ENCODE measurements at places on chromosomes 6 and 20.

GRCh38 chr20:43161716-43162115, 28.0 kb downstream of the PTPRT start:
- DNase-seq = no peak

GRCh38 chr6:38730140-38730862, 15.2 kb downstream of the DNAH8 start:
- DNase-seq = no peak

- DNase-seq = no peak
These were observed 2.1 kb downstream of the B3GAT2 start for GRCh38 chr6:70954750-70955149.

DNA sequence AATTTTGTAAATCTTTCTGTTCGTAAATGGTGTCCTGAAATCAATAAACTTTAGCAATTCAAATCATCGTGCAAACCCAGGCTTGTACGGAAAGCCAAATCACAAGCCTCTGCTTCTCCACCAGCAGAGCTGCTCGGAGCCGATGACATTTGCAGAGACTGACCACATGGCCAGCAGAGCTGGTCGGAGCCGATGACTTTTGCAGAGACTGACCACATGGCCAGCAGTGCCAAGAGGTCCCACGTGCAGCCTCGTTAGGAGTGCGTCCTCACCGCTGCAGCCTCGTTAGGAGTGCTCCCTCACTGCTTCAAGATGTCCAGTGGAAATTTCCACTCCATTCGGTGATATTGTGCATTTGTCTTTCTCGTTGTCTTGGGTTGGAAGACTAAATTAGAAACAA, 28.5 kb downstream of the SMOC2 start:
- no peak for DNase-seq

- DNase-seq = no peak
These were observed 68.0 kb downstream of the CD164 start for GRCh38 chr6:109314313-109314712.

- no peak for DNase-seq
These were observed 27.3 kb downstream of the PAQR8 start for GRCh38 chr6:52389264-52389625.

DNA sequence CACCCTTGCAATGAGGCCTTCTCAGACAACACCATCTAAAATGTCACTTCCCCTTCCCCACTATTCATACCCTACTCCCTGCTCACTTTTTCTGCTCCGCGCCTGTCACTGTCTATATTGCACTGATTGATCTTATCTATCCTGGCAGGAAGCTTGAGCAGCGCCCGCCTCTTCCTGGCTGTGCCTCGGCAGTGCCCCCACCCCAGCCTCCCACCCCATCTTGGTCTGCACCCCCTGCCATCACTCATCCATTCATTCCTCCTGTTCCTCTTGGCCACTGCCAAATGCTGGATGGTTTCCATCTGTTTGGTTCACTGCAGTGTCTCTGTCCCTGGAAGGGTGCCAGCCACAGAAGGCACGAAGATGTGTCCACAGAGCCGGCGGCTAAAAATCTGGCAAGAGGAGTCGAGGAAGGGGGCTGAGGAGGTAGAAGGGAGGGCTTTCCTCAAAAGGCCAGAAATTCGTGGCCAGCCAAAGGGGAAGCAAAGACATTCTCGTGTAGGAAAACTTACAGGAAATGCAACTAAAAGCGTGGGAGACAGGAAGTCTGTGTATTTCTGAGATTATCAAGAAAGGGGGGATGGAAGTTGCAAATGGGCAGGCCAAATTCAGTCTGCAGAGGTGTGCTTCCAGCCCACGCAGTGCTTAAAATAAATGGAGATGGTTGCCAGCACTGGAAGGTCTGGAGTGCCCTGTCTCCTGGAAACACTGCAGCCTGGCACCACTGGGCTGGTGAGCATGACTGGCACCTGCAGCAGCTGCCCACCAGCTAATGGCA, 27.6 kb downstream of the SYNJ2 start:
- no peak for DNase-seq
